ENCODE measurements at places on chromosomes 16 and 17.

DNA sequence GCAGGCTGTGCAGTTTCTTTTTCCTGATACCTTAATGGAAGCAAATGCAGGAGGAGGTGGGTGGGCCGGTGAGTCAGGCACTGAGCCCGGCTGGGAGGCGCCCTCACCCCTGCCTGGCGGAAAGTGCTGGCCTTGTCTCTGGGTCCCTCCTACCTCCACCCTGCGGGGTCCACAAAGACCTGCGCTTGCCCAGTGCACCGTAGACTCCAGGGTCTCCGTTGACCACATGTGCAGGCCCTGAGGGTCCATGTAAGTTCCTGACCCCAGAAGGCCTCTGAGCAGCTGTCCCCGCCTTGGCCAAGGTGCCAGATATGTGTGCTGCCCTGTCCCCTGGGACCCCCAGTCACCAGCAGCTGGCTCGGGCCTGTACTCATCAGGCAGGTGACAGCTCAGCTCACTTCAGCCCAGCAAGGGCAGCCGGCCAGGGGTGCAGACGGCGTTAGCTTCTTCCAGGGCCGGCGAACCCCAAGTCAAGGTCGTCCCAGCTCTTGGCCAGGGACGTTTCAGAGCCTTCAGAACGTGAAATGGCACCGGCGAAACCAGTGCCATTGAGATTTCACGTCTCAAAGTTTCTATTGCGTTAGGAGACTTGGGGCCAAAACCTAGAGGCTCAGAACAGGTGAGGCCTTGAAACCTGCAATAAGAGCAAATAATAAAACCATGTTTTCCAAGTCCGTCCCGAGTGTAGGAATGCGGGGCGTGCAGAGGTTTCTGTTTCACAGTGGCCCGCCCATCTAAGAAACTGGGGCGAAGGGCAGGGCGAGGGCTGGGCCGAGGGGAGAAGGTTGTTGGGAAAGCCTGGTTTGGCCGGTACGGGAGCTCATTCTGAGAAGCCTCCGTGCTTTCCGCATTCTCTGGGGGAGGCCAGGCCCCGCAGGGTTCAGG, 12.1 kb downstream of the METRNL start:
- no peak for DNase-seq

DNA sequence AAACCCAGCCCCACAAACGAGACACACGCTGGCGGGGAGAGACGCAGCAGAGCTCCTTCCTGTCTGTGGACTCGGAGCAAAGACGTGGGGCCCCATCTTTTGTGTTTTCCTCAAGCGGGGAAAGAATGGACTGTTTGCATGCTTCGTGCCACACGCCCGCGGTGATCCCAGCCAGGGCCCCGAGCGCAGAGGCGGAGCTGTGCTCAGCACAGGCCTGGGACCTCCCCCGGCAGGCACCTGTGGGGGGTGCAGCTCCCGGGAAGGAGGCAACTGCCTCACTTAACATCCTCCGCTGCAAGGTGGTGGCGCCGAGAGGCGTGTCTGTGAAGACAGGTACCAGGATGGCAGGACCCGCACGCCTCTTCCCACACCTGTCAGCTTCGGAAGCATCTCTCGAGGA, 19.1 kb downstream of the TRARG1 start:
- DNase-seq = peak; percentile 17

DNA sequence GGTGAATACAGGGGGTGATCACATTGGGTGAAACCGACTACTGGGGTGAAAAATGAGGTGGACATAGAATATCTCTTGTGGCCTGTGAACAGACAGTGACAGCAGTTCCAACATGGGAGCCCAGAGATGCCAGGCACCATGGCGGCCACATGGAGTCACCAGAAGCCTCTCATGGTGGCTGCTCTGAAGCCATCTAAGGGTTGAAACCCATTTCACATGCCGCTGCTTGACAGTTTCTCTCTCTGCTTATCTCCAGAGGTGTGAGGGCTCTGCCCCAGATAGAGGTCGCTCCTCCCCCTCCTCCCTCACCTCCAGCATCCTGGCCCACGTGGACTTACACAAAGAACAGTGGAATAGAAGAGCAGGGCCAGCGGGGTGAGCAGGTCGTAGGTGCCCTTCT, 37.9 kb upstream of the PIK3R6 start:
- DNase-seq = peak; percentile 26

- DNase-seq = no peak
Measured at GRCh38 chr17:14593956-14594355, 293.1 kb downstream of the HS3ST3B1 start.

GRCh38 chr17:49821916-49822315, 26.0 kb downstream of the TAC4 start:
- no peak for DNase-seq

All from CD4-positive, alpha-beta T cell treated with Interferon gamma for 1 hour (primary cell).